ENCODE measurements at places on chromosomes 3 and 15. TPM values are rescaled to one million over a fixed set of nuclear protein-coding genes. Genes with fewer than 3 reads are reported as not detected.

Gene KBTBD13
- not detected for total RNA-seq

Gene TMCO5A
- total RNA-seq = not detected

GRCh38 chr15:100703671-100704070 is 101.3 kb downstream of the ASB7 start:
- DNase-seq = no peak
- H3K4me3 ChIP-seq = no peak overlapping the region
- H3K27ac ChIP-seq = no peak overlapping the region
- no peaks in the 10 kb centered on the region for H3K36me3 ChIP-seq
- no peaks in the 10 kb centered on the region for H3K4me1 ChIP-seq

GRCh38 chr3:151383956-151384355 is 597 bp downstream of the P2RY12 start:
- H3K27ac ChIP-seq = no peak overlapping the region
- H3K36me3 ChIP-seq = no peaks in the 10 kb centered on the region
- no peak for DNase-seq
- no peaks in the 10 kb centered on the region for H3K27me3 ChIP-seq

GRCh38 chr3:177418787-177419186 is 221.5 kb upstream of the TBL1XR1 start:
- no peaks in the 10 kb centered on the region for H3K27me3 ChIP-seq
- H3K27ac ChIP-seq = no peak overlapping the region
- H3K4me1 ChIP-seq = no peaks in the 10 kb centered on the region
- no peak overlapping the region for H3K4me3 ChIP-seq
- H3K36me3 ChIP-seq = no peaks in the 10 kb centered on the region
- DNase-seq = no peak

DNA sequence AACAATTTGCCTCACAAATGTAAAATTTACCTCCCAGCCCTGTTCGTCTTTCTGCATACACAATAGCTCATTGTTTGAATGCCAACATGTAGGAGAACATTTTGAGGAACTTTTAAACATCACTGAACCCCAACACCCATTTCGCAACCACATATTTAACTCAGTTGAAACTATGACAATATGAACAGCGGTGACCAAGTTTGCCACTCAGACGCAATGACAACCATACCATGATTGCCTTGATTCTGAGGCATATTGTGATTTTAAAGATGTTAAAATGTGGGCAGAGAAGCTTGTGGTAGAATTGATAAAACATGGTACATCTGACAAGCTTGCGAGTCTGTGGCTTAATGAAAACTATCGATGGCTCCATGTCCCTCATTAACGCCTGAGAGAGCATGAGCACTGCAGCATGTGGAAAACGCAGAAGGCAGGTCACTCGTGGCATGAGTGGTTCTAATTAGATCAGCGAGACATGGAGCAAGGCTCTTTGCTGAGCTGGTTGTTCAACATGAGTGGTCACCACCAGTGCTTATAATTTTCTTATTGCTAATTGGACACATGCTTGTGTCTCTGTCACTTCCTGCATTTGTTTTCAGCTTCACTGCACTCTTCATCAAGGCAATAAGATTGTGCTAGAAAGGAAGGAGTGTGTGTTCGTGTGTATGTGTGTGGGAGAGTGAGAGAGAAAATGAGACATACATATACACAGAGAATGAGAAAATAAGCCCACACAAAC is 116.8 kb downstream of the CHST2 start:
- H3K36me3 ChIP-seq = no peaks in the 10 kb centered on the region
- peaks cover 25% of the 10 kb centered on the region for H3K4me1 ChIP-seq
- H3K4me3 ChIP-seq = no peak overlapping the region
- DNase-seq = peak; percentile 36
- no peak overlapping the region for H3K27ac ChIP-seq
- no peaks in the 10 kb centered on the region for H3K27me3 ChIP-seq

- DNase-seq = no peak
- H3K36me3 ChIP-seq = no peaks in the 10 kb centered on the region
- H3K4me1 ChIP-seq = peaks cover 15% of the 10 kb centered on the region
- no peaks in the 10 kb centered on the region for H3K27me3 ChIP-seq
Measured at GRCh38 chr3:119639494-119640350, 20.7 kb downstream of the POPDC2 start.

DNA sequence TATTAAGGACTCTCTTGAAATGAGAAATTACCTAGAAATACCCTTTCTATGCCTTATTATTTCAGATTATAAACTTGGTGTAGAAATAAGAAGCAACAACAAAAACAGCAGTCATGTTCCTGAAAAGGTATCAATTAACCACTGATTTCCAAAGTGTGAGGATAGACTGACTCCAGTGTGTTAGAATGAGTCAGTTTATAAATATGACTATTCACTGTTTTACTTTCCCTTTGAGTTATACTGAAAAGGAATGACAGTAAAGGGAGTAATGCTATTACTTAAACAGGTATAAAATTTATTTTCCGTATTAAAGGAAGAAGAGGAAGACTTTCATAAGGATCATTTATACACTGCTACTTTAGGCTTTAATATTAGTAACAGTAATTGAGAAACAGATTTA is 12.9 kb downstream of the GMNC start:
- H3K4me3 ChIP-seq = no peak overlapping the region
- no peak for DNase-seq
- H3K4me1 ChIP-seq = peaks cover 8% of the 10 kb centered on the region
- no peaks in the 10 kb centered on the region for H3K27me3 ChIP-seq
- H3K36me3 ChIP-seq = no peaks in the 10 kb centered on the region
- no peak overlapping the region for H3K27ac ChIP-seq

GRCh38 chr3:146343551-146343950 is 92.6 kb upstream of the PLSCR4 start:
- H3K4me3 ChIP-seq = no peak overlapping the region
- H3K4me1 ChIP-seq = no peaks in the 10 kb centered on the region
- H3K27ac ChIP-seq = no peak overlapping the region
- DNase-seq = no peak

- H3K27ac ChIP-seq = no peak overlapping the region
- no peaks in the 10 kb centered on the region for H3K4me1 ChIP-seq
- no peaks in the 10 kb centered on the region for H3K27me3 ChIP-seq
- no peaks in the 10 kb centered on the region for H3K36me3 ChIP-seq
- no peak overlapping the region for H3K4me3 ChIP-seq
- no peak for DNase-seq
Measured at GRCh38 chr3:161498259-161498921, 1.8 kb downstream of the OTOL1 start.

Data from neural progenitor cell (in vitro differentiated cells).